Right atrium auricular region (tissue), 2 donors: ENCODE measurements at places on chromosomes 6 and 20. TPM values are rescaled to one million over a fixed set of nuclear protein-coding genes. Genes with fewer than 3 reads are reported as not detected.

Gene FAM162B
- total RNA-seq: 1.4 TPM

Gene R3HDML
- not detected for total RNA-seq

Gene SIRPB1
- 3.7 TPM for total RNA-seq

Gene SLC18B1
- 3.2 TPM for total RNA-seq

GRCh38 chr6:80425089-80425823 is 318.8 kb downstream of the BCKDHB start:
- H3K4me1 ChIP-seq: no peaks in the 10 kb centered on the region
- H3K27me3 ChIP-seq: no peaks in the 10 kb centered on the region
- H3K27ac ChIP-seq: no peak overlapping the region
- H3K4me3 ChIP-seq: no peak overlapping the region
- no peaks in the 10 kb centered on the region for H3K36me3 ChIP-seq
- no peak for DNase-seq

- no peak for DNase-seq
- H3K4me1 ChIP-seq: no peaks in the 10 kb centered on the region
- no peak overlapping the region for H3K27ac ChIP-seq
- H3K4me3 ChIP-seq: no peak overlapping the region
Measured at GRCh38 chr6:8000636-8001035, 63.6 kb downstream of the BLOC1S5 start.
